Activated naive CD4-positive, alpha-beta T cell treated with anti-CD3 and anti-CD28 coated beads for 36 hours (primary cell): ENCODE measurements at places on chromosomes 12 and 14.

GRCh38 chr14:54683882-54684794 lies 117.2 kb downstream of the SAMD4A start:
- DNase-seq, result no peak

GRCh38 chr14:73816393-73816816 lies 35.2 kb upstream of the PTGR2 start:
- DNase-seq, result no peak

DNA sequence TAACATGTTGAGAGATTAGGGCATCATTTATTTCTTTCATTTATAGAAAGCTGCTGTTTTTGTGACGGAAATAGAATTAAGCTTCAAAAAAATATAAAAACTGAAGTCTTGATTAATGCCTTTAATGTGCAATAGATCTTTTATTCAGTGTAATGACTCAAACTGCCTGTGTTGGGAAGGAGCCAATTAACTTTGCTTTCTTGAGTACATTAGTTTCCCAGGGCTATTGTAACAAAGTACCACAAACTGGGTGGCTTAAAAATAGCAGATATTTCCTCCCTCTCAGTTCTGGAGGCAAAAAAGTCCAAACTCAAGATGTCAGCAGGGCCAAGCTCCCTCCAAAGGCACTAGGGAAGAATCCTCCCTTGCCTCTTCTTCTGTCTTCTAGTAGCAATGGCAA lies 36.6 kb downstream of the EID3 start:
- no peak for DNase-seq

DNA sequence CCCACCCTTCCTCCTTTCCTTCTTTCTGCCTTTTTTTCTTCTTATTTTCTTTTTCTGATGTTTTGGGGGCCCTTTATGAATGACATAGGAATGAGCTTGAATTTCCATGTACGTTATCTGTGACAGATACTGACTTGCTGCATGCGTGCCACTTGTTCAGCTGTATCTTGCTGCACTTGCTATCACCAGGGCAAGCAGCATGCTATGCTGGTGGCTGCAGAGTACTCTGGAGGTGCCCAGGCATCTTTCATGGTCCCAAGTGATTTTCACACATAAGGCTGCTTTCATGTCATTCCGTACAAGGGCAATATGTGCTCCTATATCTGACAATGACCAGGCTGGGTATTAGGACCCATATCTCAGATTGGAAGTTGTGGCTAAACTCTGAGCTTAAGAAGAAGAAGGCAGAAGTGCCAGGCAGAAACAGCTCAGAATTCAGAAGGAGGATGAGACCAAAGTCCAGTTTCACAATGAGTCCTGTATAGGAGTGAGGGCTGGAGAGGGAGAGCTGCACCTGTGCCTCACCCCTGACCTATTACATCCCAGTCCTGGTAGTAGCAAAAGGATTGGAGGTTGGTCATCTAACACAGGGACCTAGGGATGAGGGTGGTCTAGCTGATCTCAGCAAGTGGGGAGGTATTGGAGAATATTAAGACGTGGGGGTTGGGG lies 299.0 kb upstream of the DDHD1 start:
- DNase-seq, result no peak

DNA sequence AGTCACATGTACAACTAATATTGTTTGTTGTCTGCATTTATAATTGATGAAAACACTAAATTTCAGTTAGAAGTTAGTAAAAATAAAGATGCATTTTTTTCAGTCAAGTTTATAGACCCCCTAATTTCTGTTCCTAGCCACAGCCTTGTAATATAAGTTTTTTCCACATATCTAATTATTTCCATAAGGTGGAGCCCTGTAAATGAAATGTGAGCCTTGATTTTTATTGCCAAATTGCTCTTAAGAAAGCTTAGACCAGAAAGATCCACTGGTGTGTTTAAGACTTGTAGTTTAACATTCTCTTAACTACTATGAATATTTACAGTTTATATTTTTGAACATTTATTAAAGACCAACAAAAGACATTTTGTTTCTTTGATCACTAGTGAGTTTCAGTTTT lies 322.1 kb upstream of the RGS6 start:
- DNase-seq, result no peak

- no peak for DNase-seq
Measured at GRCh38 chr12:111436811-111437210, 31.1 kb downstream of the SH2B3 start.

GRCh38 chr14:89823743-89824142 lies 130.8 kb downstream of the EFCAB11 start:
- DNase-seq, result no peak

- DNase-seq, result no peak
Measured at GRCh38 chr12:13630354-13630753, 351.0 kb downstream of the GRIN2B start.

GRCh38 chr12:123034022-123034541 lies 53.6 kb downstream of the ARL6IP4 start:
- DNase-seq, result peak; percentile 37

DNA sequence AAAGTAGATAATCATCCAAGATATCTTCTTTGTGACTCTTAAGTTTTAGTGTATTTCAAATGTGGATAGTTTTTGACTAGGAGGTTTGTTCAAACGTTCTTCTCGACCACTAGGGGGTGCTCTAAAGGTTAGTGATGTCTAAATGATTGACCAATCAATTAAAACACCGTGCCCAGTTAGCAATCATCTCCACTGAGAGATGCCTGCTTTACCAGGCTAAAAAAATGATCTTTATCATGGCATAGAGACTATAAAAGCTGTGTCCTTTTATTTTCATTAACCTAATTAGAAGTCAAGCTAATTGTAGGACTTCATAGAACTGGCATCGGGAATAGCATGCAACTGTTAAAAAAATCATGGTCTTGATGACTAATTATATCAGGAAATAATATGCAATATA lies 153.9 kb downstream of the PRKCH start:
- DNase-seq, result no peak

DNA sequence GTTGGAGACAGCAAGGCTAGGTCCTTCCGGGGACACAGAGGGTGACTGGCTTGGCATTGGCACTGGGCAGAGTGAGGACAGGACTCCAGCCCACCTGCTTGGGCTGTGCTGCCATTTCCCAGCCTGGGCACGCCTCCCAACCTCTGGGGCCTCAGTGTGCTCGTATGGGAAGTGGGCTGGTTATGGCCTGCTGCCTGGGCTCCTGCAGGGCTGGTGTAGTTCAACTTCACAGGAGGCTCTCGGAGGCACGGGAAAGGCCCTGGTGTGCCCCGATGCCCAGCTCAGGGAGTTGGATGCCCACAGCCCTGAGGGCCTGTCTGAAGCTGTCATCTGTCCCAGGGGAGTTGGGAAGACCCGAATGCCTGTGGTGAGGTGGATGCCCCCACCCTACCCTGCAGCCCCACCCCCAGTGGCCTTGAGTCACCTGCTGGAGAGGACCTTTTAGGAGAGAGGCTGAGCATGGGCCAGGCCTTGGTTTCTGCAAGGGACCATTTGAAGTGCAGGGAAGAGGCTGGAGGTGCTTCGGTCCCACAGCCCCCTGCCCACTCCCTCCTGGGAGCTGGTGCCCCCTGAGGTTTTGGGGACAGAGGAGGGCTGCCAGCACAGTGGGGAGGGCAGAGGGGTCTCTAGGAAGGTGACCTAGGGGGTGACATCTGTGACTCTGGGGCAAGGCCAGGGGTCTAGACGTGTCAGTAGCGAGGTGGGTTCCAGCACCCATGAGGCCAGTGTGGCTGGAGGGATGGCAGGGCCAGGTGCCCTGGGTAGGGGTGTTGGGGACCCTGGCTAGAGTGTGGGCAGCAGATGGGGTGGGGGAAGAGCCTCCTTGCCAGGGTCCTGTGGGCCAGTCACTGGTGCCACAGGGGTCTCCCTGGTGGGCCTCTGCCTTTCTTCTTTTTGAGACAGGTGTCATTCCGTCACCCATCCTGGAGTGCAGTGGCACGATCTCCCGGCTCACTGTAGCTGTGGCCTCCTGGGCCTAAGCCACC lies 9.1 kb downstream of the ULK1 start:
- no peak for DNase-seq

DNA sequence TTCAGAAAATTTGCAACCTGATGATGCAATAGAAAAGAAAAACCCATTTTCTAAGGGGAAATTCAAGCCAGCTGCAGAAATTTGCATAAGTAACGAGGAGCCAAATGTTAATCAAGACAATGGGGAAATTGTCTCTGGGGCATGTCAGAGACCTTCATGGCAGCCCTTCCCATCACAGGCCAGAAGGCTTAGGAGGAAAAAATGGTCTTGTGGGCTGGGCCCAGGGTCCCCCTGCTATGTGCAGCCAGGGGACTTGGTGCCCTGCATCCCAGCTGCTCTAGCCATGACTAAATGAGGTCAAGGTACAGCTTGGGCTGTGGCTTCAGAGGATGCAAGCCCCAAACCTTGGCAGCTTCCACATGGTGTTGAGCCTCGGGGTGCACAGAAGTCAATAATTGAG lies 28.2 kb upstream of the AVPR1A start:
- DNase-seq, result no peak

- DNase-seq, result no peak
Measured at GRCh38 chr12:128442096-128442495, 175.1 kb downstream of the TMEM132C start.

- no peak for DNase-seq
Measured at GRCh38 chr12:50825372-50825838, 17.3 kb upstream of the TMPRSS12 start.

DNA sequence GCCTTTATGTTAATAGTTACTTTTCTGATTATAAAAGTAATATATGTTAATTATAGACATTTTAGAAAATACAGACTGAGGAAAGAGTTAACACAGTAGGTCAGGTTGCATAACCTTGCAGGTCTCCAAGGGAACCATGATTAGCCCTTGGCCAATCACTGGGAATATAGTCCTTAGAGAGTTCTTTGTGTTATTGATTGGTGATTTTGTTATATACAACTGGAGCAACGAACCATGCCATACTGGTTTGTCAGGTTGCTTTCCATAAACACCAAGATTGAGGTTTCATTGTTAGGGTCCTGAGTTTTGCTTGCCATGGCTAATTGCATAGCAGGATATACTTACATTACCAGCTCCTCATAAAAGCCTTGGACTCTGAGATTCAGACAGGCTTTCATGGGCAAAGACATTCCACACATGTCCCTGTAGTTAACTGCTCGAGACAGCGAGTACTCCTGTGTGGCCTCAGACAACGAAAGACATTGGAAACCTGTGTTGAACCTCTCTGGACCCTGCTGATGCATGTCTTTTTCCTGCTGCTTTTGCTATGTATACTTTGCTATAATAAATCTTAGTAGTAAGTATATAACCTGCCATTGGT lies 33.7 kb downstream of the MAPK1IP1L start:
- DNase-seq, result no peak

- no peak for DNase-seq
Measured at GRCh38 chr12:3523728-3524127, 32.7 kb downstream of the PRMT8 start.

- no peak for DNase-seq
Measured at GRCh38 chr14:73261520-73262426, 24.5 kb downstream of the PAPLN start.

DNA sequence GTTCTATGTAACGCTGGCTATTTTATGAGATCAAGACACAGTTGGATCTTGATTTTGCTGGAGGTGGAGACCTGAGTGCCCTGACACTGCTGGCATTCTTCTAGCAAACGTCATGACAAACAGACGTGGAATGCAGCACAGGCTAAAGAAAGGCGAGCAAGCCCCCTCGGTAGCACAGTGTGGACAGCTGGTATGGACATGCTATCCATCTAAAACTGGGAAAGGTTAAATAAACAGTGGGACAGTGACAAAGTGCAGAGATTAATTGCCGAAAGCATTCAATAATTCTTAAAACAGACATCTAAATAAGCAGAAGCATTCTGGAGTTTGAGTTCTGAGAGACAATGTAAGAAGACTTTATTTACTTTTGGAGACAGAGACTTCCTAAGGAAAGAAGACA lies 237.2 kb downstream of the FBXL14 start:
- DNase-seq, result no peak

DNA sequence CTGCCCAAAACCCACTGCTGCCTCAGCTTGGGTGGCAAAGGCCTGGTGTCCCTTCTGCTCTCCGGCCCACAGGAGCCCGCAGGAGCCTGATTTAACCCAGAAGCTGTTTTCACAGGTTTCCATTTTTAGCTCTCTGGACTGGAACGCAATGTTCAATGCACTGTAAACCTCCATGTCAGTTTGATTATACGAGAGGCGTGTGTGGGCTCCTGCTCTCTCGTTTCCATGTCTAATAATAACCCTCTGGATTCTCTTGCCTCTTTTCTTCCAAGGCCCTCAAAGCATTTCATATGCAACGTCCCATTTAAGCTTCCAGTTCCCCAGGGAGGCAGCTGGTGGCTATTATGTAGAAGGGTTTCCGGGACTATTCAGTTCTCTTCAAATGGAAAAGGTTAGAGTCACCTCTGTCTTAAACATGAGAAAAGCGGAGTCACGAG lies 161.1 kb downstream of the SUDS3 start:
- DNase-seq, result no peak

DNA sequence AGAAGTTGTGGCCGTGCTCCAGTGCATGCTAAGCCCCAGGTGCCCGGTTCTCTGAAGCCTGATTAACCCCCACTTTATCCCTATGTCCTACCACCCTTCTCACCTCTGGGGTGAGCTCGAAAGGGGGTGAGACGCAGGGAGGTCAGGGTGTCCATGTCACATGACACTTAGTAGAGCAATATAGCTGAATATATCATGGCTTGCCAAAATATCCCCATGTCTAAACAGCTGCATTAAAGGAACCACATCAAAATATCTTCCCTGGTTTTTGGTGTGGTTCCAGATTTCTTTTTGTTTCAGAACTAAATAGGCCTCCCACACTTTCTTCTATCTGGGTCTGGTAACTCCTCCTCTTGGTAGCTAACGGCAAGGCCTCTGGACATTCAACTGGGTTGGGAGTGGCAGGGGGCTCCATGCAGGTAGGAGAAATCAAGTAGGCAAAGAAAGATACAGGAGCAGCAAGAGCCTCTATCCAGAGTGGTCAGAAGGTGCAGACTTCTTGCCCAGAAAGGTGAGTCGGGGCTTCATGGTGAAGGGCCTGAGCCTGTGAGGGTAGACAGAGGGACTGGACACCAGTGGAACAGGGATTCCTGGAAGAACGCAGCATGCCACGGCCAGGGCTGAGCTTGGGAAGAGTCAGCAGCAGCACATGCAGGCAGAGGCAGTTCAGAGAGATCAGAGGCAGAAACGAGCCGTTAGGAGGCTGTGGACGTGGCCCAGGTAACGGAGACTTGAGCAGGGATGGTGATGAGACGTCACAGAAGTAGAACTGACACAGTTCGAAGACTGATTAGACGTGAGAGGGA lies 202.8 kb upstream of the DIO3 start:
- no peak for DNase-seq

- no peak for DNase-seq
Measured at GRCh38 chr12:110227138-110227537, 53.9 kb upstream of the ATP2A2 start.

GRCh38 chr12:65590318-65590717 lies 234.0 kb upstream of the HMGA2 start:
- no peak for DNase-seq

- DNase-seq, result no peak
Measured at GRCh38 chr14:59276235-59276634, 87.8 kb downstream of the DAAM1 start.

DNA sequence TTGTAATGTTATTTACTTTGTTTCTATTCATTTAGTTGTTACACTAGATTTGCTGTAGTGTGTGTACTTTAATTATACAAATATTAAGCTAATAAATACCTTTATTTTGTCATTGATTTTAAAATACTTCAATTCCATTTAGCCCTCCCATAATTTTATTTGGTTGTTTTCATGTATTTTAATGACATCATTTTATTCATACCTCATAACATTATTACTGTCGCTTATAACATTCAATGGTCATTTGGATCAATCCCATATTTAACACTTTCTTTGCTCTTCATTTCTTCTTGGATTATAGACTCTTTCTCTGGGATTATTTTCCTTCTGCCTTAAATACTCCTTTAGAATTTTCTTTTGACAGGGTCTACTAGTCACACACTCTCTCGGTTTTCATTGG lies 86.6 kb upstream of the CAND1 start:
- no peak for DNase-seq
